ENCODE measurements at places on chromosomes 5 and 9.

GRCh38 chr9:30244877-30245276 lies 2139.6 kb upstream of the ACO1 start:
- DNase-seq, result no peak

GRCh38 chr9:127519301-127520166 lies 68.2 kb downstream of the LRSAM1 start:
- DNase-seq, result no peak

- DNase-seq, result no peak
These were observed 293.8 kb downstream of the SLIT3 start for GRCh38 chr5:169006842-169007790.

DNA sequence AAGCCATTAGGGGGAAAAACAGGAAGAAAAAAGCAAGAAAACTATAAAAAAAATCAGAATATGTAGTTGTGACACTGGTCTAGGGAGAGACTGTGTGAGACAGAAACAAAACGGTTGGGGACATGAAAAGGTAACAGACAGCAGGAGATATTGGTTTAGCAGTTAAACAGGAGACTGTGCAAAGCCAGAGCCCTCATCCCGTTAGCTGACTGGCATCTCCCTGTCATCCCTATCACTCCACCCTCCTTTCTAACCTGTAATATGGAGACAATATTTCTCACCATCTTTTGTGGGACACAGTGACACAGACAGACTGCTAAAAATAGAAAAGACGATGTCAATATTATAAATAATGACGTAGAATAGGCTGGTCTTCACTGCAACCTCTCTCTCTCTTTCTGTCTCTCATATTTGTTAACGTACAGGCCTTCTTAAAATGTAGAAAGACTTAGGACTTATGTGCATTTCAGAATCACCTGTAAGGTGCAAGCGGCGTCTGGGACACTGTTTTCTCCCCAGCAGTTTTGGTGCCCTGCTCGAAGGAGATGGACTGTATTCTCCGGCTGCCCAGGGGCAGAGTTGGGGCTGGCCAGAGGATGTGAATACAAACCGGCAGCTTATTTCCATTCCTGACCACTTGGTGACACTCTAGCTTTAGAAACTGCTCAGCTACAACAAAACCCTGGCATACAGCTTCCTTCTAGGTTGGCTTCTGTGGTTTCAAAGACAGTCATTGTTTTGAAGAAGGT lies 190.6 kb downstream of the MAT2B start:
- DNase-seq, result no peak

DNA sequence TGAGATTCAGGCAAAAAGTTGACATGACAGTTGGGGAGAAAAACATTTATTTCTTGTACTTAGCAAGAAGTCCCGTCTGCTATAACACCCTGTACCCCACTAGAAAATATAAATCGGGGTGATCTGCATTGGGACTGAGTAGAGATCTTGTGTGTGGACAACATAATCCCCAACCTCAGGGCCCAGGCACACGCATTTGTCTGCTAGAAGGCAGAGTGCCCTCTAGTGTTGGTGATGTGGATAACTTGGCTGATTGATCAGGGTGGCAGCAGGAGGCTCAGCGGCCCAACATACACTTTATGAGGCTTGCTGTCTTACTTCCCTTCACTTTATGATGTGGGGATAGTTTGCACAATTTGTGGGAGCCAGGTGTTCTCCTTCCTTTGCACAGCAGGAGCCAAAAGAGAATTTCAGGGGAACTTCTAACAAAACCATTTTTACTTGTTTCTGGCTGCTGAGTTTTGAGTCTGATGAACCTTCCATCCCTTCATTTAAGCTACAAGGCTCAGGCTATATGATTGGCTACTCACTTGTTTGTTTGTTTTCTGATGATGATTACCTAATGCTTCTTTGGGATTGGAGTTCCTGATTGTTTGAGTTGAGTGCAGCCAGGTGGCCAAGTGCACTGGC lies 263.2 kb downstream of the DMAC1 start:
- DNase-seq, result peak; percentile 51

- no peak for DNase-seq
These were observed 27.0 kb upstream of the PRRC2B start for GRCh38 chr9:131366761-131367401.

- no peak for DNase-seq
These were observed 184.9 kb downstream of the SMC2 start for GRCh38 chr9:104278929-104279496.

DNA sequence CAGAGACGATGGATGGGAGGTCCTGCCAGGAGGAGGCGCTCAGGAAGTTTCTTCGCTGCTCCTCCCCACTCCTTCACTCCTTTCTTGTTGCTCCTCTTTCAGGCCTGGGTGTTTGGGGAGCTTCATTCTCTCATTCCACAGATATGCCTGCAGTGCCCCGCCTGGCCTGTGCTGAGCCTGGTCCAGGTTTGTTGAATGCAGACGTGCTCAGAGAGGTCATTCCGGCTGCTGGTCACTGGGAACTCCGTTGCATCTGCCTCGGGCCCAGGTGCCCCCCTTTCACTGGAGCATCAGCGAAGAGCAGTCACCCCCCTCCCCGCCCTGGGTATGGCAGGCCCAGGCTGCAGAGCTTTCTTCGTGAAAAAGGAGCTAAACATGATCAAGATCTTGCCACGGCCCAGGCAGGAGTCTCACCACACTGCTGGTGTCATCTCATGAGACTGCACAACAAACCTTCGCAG lies 15.5 kb downstream of the SURF6 start:
- no peak for DNase-seq

GRCh38 chr5:32678472-32678871 lies 32.6 kb upstream of the NPR3 start:
- no peak for DNase-seq

- DNase-seq, result no peak
These were observed 23.8 kb upstream of the AP3B1 start for GRCh38 chr5:78318337-78318736.

- no peak for DNase-seq
These were observed 243.2 kb downstream of the CDK5RAP2 start for GRCh38 chr9:120336753-120337090.

DNA sequence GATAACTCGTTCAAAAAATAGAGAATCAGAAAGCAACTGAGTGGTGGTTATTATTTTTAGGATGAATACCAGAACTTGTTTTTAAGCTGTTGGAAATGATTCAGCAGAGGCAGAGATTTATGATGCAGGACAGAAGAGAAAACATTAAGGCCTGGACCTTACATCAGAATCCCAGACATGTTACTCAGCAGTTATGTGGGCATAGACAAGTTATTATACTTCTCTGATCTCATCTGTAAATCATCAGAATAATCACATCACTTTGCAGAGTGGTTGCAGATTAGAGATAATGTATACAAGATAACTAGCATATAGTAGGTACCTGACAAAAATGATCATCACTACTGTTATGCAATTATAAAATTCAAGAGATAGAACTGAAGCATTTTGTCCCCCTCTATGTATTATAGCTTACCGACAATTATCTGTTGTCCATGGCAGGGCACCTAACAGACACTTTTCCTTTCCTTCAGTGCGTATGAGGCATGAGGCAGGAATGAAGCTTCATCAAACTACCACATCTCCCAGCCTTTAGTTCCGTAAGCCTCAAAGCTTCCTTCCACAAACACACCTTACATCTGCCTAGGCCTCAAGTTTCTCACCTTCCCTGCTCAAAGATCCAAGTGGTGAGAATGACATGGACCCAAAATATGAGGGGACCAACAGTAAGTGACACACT lies 165.9 kb downstream of the DENND1A start:
- DNase-seq, result no peak

DNA sequence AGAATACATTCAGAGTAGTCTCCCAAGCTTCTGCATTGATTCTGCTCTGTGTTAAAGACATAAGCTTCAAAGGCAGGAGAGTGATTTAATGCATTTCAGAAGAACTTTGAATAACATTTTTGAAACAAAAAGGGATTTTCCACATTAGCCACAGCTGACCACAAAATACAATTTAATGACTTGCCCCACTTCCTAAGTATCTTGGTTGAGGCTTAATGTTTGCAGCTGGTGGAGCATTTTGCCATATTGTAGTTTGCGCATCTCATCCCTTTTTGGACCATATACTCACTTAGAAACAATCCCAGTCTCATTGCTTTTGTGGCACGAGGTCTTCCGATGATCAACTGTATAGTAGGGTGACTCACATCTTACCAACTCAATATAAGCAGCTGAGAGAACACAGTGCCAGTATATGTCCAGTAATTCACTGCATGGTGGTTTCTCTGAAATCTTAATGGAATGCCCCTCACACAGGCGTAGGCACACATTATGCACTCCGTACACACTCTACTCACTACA lies 455.8 kb upstream of the PTGER4 start:
- DNase-seq, result no peak

DNA sequence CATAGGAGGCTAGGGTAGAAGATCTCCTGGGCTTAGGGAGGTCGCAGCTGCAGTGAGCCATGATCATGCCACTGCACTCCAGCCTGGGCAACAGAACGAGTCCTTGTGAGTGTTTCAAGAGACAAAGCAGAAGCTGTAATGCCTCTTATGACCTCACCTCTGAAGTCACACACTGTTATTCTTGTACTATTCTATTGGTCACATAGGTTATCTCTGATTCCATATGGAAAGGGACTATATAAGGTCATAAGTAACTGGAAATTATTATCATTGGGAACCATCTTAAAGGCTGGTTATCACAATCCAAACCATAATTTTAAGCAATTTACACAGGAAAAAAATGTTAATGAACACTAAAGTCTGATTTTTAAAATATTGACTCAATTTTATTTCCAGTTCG lies 17.9 kb upstream of the AFF4 start:
- no peak for DNase-seq

DNA sequence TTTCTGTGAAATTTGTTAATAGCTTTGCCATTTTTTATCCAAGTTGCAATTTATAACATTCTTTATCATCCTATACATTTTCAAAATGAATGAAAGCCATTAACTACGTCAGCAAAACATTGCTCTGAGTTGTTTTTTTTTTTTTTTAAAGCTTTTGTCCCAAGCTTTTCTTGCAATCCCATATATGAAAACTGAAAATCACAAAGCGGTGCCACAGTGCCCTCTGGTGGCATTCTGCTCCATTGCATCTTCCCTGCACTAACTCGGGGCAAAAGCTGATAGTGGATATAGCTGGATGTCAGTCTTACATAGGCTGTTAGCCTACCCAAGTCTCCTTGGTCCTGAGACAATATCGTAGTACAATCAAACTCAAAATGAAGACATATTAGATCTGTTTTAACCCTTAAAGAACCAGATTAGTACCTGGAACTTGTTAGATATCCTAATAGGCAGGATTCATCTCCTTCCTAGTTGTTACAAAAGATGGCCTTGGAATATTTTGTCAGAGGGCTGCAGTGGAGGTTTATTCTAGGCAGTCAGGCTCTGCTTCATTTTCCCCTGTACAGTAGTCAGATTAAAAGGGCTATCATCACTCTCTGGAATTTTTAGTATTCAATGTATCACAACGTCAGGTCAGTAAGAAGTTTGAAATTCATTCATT lies 669.9 kb downstream of the PTPRD start:
- peak; percentile 55 for DNase-seq
